Stimulated activated CD4-positive, alpha-beta T cell treated with anti-CD3 and anti-CD28 coated beads, Interleukin-2, amount 100 ng/mL, for 4 hours (primary cell): ENCODE measurements at places on chromosomes 2 and 18.

GRCh38 chr2:137172162-137172561, 406.8 kb downstream of the THSD7B start:
- DNase-seq, result no peak

GRCh38 chr18:68299906-68300305, 415.0 kb downstream of the TMX3 start:
- DNase-seq, result no peak

GRCh38 chr2:10765914-10766313, 44.5 kb downstream of the ATP6V1C2 start:
- no peak for DNase-seq

- DNase-seq, result no peak
Measured at GRCh38 chr2:106115250-106115649, 78.9 kb downstream of the UXS1 start.

GRCh38 chr2:676647-677055, 555 bp downstream of the TMEM18 start:
- no peak for DNase-seq

- DNase-seq, result no peak
Measured at GRCh38 chr18:23864624-23865023, 149.9 kb upstream of the TTC39C start.

DNA sequence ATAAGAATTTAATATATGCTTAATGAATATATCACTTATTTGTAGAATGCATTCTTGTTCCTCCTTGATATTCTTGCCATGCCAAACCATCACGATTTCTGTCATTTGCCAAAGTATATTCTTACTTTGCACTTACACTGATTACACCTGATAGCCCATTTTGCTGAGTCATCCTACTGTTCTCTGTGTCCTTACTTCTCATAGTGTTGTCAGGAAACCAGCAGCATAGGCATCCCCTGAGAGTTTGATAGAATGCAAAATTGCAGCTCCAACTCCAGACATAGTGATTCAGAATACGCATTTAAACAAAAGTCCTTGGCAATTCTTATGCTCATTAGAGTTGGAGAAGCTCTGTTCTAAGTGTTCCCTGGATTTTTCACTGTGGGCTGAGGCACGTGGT, 687.1 kb downstream of the DPP10 start:
- no peak for DNase-seq

DNA sequence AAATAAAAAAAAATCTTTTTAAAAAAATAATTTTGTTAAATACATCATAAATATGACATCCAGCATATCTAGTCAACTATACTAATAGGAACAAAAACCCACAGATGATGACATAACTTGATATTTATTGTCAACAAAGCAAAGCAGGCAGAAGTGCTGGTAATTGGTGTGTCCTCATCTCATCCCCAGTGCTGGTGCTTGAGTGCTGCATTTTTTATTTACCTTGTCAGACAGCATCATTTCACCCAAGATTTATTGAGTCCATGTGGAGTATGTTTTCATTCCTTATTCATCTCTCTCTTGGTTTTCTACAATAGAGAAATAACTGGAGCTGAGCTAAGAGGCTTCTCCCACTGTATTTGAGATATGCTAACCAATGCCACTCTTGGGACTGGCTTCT, 191.6 kb upstream of the SLC14A2 start:
- no peak for DNase-seq

DNA sequence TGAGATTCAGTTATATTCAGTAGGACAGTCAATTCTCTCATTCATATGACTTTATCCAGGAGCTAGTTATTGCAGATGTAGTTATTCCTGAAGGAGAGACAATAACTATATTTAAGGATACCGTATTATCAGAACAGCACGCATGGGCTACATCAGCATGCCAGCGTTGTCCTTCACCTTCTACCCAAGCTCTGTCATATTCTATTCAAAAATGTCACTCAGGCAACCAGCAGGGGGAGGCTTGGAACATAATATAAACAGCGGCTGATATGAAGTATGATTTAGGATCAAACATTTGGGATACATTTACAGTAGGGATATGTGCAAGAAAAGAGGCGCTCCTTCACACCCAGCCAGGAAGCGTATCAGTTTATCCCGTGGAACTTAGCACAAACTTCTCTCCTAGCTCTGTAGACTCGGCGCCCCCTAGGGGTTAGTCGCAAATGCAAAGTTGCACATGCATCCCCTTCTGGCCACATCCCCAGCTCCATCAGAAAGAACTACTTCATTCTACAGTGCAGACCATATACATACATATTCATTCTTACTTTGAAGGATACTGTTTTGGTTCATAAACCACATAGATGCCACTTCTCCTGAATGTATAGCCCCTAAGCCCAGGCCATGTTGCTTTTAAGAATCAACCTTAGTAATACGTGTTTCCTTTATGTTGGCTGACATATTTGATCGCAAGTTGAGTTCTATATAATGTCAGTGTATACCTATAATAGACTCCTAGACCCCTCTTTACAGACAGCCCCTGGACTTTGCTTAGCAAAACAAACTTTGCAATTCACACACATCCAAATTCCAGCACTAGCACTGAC, 759.4 kb downstream of the ADCYAP1 start:
- DNase-seq, result no peak

DNA sequence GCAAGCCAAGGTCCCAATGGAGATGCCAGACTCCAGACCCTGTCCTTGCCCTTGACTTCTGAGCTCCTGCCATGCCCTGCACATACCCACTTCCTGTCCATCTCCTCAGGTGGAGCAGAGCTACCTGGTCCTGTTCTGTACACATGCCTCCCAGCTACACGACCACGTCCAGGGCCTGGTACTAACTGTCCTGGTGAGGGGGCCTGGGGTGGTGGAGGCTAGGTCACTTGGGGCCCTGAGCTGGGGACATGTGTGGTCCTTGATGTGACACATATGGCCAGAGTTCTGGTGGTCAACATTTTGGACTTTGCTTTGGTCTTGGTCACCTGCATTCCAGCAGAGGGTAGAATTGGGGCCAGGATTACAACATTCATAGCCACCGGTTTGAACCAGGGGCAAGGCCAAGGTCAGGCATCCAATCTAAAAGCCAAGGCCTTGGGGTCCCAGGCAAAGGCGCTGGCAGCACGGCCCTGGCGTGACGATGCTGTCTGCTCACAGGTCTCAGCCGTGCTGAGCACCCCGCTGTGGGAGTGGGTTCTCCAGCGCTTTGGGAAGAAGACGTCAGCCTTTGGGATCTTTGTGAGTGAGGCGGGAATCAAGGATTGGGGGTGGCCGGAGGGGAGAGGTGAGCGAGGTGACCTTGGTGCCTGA, 12.6 kb downstream of the MFSD2B start:
- DNase-seq, result no peak

DNA sequence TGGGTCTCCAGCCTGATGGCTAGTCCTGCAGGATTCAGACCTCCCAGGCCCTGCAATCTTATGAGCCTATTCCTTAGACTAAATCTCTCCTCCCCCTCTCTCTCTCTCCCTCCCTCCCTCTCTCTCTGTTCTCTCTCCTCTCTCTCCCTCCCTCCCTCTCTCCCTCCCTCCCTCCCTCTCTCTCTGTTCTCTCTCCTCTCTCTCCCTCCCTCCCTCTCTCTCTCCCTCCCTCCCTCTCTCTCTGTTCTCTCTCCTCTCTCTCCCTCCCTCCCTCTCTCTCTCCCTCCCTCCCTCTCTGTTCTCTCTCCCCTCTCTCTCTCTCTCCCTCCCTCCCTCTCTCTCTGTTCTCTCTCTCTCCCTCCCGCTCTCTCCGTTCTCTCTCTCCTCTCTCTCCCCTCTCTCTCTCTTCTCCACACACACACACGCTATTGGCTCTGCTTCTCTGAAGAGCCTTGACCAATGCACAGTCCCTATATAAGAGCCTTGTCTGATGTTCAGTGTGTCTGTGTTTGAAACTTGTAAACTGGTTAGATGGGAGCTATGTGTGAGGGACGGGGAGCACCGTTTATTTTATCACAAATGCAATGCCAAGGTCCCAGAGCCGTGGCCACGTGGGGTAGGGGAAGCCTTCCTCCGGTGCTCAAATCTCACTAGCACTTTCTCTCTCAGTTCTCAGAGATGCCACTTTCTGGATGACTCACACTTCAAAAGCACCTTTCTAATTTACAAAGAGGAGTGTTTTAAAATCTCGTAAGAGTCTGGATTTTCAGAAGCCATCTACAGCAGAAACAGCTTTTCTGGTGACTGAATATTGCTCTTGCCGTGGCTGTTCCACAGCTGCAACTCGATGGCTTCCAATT, 9.4 kb upstream of the PRLH start:
- peak; percentile 41 for DNase-seq

GRCh38 chr18:57397440-57398132, 37.6 kb upstream of the ONECUT2 start:
- DNase-seq, result no peak

DNA sequence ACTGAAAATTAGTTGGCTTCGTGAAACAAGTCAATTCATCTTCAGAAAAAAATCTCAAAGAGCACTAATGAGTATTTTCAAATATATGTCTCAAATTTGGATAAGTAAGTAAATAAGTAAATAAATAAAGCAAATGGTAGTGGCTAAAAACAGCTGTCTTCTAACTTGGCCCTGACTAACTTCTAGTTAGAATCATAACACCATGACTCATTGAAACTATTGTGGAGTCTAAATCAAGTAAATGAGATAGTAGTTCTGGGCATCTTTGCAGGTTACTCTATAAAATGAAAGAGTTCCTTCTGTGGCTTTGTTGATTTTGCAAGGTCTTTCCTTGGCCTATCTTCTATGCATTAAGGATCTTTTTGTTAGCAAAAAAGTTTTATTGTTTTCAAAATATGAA, 110.7 kb downstream of the SLC8A1 start:
- DNase-seq, result no peak

GRCh38 chr2:72993147-72993932, 76.0 kb downstream of the EMX1 start:
- peak; percentile 20 for DNase-seq

DNA sequence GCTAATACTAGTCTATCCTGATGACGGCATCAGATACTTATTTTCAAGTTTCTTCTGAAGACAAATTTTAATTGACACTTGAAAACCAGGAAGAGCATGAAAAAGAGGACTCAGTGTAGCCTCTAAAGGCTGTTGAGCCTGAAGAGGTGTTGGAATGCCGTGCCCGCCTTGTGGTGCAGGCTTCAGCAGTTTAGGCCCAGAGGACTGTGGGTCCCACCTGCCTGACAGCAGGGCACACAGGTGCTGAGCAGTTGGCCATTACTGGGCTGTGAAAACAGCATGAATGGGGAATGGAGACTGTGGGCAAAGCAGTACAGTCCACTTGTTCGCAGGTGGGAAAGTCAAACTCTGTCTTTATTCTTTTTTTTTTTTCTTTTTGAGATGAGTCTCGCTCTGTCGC, 49.8 kb upstream of the THOC1 start:
- no peak for DNase-seq

DNA sequence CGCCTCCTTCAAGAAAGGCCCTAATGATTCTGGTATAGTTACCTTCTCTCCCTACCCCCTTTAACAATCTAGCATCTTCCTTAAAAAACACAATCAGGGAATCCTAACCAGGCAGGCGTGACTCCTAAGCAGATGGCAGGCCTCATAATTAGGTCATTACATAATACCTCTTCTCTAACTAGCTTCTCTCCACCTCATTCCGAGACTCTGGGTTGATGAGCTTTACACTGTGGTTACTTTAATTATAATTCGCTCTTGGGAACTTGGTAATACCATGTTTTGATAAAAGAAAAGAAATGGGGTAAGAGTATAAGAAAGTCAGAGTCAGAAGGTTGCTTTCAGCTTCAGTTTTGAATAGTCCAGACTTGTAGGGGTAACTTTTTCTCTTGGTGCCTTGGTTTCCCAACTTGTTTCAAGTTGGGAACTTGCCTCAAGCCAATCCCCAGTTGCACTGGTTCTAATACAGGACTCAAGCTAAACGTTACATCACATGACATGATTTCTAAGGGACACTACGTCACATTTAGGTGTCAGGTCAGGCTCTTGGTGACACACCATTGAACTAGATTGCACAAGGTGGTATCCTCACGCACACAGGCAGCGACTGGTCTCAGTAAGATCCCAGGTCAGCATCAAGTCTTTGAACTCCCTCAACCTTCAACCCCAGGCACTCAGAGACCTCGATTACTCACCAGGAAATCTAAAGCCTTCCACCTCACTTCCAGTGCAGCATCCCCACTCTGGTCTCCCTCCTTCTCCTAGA, 59.2 kb downstream of the AAK1 start:
- no peak for DNase-seq

DNA sequence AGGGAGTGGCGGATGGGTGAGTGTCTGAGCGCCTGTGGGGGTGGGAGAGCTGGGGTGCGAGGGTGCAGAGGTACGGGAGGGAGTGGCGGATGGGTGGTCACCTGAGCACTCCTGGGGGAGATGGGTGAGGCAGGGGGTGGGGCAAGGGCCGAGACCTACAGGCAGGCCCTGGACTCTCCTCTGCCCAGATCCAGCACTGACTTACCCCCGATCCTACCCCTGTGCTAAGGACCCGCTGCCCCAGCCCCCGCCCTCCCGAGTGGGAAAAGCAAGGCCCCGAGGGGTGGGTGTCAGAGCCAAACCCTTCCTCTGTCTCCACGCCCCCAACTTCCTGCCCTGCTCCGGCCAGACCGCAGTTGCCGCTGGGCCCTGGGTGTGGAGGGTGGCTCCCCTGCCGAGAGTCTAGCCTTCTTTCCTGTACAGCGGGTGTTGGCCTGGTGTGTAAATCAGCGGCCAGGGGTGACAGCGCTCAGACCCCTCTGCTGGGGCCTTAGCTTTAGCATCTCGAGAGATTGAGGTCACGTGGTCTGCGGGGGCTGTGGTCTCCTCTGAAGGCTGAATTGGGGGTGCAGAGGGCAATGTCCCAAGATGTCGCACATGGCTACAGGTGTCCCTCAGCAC, 12.5 kb downstream of the BOK start:
- DNase-seq, result no peak

DNA sequence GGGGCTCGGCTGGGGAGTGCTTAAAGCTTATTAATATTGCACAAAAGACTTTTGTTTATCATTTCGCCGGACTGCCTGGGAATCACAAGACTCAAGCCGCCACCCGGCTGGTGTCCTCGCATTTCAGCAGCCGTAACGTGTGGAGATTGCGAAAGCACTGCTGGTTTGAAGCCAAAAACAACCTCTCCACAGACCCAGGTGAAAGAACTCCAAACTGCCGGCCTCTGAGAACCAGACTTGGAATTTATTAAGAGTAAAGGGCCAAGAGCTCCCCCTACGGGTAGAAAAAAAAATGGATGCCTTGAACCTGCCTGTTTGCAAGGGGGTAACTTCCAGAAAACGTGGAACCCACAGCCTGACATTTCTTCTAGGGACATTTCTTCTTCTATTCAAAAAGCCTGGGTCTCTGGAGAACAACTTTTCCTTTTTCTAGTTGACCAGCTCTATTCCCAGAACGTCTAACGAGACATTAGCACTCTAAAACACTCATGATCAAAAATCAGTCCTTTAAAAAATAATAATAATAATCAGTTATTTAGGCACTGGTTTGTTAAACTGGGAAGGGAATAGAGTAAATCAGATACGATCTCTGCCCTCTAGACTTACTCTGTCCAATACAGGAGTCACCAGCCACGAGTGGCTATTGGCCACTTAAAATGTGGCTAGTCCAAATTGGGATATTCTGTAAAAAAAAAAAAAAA, 216.3 kb downstream of the C1D start:
- no peak for DNase-seq

GRCh38 chr2:105378276-105378840, 20.5 kb downstream of the FHL2 start:
- DNase-seq, result no peak
